ENCODE measurements at places on chromosomes 6 and 20.

DNA sequence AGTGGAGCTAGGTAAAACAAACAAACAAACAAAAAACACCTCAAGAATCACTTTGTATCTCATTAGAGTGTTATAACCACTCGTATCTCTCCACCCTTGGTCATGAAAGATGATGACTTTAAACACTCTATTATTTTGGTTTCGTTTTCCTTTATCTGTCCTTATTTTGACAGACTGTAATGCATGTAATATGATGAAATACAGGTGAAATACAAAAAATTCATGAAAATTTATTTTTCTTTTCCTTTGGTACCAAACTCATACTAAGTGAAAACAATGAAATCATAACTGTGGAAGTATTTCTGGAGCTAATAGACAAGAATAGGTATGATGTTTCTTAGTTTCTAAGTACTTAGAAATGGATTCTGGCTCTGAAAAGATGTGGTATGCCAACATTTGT is 4.1 kb downstream of the OR12D2 start:
- DNase-seq: no peak

DNA sequence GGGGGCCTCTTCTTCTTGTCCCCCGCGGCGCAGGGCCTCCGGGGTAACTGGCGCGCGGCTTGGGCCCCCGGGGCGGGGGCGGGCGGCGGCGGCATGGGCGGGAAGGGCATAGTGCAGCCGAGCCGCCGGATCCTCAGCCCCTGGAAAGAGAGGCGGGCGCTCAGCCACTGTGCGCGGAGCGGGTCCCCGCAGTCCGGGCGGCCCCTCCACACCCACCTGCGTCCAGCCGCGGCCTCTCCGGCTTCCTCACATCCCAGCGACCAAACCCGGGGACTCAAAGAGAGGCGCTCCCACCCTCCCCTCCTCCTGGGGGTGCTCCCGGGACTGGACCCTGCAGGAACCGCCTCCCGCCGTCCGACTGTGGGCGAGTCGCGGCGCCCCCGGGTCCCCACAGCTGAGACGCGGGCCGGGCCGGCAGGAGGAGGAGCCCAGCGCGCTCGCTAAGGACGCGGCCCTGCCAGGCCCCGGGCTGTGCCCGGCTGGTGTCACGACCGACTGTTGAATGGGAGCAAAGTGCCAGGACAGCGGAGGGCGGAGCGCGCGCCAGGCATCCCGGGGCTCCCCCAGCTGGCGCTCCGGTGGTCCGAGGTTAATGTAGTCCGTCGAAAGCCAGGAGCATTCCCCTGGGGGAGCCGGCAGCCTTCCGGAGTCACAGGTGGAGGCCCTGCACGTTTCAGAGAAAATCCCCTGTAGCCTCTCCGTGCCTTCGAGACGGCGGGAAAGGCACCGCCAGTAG is at the start of gene PRR18:
Gene PRR18, minus strand, starts transcription at position 360 of the 736 bp plus-strand sequence. Its CDS starts 250 bp downstream, at position 110.
- DNase-seq: no peak

DNA sequence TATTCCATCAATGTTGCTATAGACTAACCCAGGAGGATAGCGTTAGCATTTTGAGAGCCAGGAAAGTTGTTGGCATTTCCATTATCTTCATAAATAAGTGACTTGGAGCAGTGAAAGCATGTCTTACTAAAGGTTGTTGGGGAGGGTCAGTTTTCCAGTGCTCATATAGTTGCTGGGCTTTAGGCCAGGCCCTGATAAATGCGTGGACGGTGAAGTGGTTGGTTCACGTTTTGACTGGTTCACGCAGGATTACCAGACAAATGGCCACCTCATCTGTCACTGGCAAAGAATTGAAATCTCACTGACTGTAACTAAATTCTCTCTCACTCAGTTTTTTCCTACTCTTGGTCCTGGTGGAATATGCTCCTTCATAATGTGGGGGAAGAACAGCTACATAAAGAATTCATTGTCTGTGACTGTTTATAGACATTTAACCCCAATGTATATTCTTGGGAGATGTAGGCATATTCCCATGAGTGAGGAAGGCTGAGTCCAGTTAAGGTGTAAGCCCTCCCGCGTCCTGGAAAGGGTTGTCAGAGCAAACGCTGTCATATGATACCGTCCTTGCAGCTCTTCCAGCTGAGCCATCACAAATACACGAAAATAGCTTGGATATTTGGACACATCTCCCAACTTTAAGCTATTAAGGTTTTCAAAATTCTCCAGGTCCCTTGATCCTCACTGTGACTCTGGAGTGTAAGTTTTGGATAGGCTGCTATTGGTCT is 27.8 kb downstream of the LRRC1 start:
- DNase-seq: no peak

GRCh38 chr6:37788259-37788658 is 31.3 kb upstream of the ZFAND3 start:
- no peak for DNase-seq

DNA sequence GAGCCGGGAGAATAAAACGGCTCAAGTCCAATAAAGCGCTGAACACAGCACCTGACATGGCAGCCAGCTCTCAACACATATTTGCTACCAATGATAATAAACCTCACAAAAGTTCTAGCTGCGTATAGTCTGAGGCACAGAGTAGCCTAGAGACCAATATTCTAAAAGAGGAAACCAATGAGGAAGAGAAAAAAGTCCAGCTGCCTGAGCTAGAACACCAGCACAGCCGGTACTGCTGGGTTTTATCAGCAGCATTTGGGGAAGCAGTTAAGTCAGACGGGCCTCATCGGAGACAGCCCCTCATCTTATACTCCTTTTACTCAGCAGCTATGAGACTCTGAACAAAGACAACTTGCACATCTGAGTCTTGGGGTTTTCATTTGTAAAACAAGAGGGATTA is 2.4 kb upstream of the RTF2 start:
- no peak for DNase-seq

GRCh38 chr6:159301810-159302593 is 132.8 kb downstream of the FNDC1 start:
- no peak for DNase-seq

- DNase-seq: no peak
These were observed 129.2 kb downstream of the FYN start for GRCh38 chr6:111743862-111744692.

GRCh38 chr6:2870046-2870636 is 28.5 kb upstream of the SERPINB1 start:
- no peak for DNase-seq

GRCh38 chr6:15322781-15323536 is 77.1 kb downstream of the JARID2 start:
- no peak for DNase-seq

DNA sequence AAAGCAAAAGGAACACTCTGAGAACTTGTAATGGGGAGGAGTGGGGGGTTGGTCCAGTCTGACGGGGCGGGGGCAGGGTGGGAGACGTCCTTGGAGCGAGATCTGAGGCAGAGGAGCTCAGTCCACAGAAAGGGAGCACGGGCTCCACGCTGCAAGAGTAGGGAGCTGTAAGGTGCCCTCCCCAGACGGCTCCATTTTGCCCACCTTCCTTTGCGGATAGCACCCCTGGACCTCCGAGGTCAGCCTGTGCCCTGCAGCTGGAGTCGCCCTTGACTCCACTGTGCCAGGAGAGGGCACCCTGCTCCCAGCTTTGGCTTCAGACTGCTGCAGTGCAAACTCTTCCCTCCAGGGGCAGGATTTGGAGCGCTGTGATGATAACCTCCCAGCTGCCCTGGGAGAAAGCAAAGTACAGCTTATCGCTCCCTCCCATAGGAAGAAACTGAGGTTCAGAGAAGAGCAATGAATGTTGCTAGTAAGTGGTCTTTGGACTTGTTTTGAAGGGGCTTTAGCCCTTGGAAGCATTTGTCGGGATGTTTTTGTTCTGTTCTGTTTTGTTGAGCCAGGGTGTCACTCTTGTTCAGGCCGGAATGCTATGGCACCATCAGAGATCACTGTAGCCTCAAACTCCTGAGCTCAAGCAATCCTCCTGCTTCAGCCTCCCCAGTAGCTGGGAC is 9.5 kb upstream of the AHCY start:
- peak; percentile 79 for DNase-seq

- DNase-seq: no peak
These were observed 30.4 kb downstream of the C6orf89 start for GRCh38 chr6:36916126-36916525.

- DNase-seq: no peak
These were observed 47.1 kb downstream of the SCAND1 start for GRCh38 chr20:35907017-35907701.

- no peak for DNase-seq
These were observed 25.4 kb upstream of the EXOC2 start for GRCh38 chr6:718345-718744.

- DNase-seq: no peak
These were observed 195.0 kb downstream of the CD83 start for GRCh38 chr6:14312587-14312986.

DNA sequence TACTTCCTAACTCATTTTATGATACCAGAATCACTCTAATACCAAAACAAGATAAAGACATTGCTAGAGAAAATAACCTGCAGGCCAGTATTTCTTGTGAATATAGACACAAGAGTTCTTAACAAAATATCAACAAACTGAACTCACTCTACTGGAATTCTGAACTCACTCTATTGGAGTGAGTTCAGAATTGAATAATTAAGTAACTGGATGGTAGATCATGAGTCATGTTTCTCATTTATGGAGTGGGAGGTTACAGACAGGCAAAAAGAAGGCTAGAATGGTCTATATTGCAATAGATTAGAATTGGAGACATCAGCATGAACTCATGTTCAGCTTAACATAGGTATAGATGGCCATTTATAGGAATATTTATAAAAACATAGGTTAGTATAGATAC is 26.6 kb upstream of the C6orf58 start:
- no peak for DNase-seq

- no peak for DNase-seq
These were observed 581.6 kb upstream of the FLRT3 start for GRCh38 chr20:14918976-14919375.

GRCh38 chr6:76418560-76419223 is 346.2 kb upstream of the IMPG1 start:
- no peak for DNase-seq

GRCh38 chr20:41800040-41800439 is 181.9 kb upstream of the CHD6 start:
- DNase-seq: no peak

- no peak for DNase-seq
These were observed 124.0 kb upstream of the B3GAT2 start for GRCh38 chr6:71080826-71081225.

DNA sequence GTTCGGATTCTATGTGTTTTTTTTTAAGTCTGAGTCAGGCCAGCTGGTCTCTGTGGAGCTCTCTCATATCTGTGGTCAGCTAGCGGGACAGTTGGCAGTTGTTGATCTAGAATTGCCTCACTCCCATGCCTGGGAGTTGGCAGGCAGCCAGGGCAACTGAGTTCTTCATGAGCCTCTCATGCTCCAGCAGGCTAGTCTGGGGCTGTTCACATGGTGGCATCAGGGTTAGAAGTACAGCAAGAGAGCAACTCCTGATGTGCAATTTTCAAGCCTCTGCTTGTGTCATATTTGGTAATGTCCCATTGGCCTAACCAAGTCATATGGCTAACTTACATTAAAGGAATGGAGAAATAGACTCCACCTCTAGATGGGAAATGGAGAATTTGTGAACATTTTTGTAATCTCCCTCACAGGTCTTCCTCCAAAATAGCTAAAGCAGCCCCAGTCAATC is 6.7 kb upstream of the IFT52 start:
- no peak for DNase-seq

DNA sequence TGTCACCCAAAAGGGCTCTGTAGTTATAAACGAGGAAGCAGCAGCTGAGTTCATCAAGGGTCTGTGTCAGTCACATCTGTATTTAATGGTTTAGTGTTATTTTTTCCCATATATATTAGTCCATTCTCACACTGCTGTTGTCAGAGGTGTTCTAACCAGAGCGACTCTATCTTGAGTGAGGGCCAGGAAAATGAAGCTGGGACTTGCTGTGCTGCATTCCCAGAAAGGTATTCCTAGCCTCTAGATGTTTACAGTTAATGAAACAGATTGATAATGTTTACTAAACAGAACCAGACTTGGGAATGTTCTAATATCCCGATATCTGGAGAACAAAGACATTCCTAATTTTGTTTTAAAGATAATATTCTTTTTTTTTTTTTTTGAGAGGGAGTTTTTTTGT is 48.0 kb upstream of the SEC63 start:
- DNase-seq: no peak

GRCh38 chr6:45607798-45608197 is 230.1 kb upstream of the SUPT3H start:
- no peak for DNase-seq

DNA sequence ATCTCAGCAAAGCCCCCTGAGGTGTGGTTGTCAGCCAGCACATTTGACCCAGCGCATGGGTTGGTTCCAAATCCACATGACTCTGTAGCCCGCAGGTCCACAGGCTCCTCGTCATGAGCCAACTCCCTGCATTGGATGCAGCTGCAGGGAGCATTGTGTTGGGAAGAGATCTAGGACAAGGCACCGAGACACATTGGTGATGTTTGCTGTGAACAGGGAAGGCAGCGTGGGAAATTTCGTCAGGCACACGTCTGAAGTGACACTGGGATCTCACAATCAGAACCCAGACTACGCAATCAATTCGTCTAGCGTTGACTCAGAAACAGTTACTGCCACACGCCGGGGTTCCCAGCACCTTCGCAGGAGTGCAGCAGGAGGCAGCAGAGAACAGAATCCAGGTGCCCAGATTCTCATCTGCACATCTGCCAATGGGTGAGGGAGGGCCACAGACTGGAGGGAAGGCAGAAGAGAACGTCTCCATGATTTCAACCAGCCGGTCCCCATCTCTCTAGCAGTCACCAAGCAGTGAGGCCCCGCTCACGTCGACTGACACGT is 177.0 kb downstream of the TTLL2 start:
- no peak for DNase-seq

DNA sequence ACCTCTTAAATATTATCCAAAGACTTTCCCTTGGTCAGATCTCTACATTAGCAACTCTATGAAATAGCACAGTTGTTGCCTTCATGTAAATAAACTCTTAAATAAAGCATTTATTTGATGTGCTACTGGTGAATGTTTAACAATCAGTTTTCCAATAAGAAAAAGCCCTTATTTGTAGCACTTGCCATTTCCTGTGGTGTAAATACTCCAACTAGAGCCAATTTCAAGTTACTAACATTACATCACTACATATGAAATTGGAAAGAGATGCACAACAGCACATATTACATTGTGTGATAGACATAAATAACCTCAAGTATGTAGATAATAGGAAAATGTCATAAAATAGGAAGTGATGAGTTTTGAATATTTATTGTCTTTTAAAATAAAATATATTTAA is 5.0 kb upstream of the MYB start:
- no peak for DNase-seq

- no peak for DNase-seq
These were observed 15.7 kb downstream of the PLAGL2 start for GRCh38 chr20:32191873-32192272.

GRCh38 chr6:139308286-139308916 is 16.6 kb upstream of the TXLNB start:
- DNase-seq: no peak

DNA sequence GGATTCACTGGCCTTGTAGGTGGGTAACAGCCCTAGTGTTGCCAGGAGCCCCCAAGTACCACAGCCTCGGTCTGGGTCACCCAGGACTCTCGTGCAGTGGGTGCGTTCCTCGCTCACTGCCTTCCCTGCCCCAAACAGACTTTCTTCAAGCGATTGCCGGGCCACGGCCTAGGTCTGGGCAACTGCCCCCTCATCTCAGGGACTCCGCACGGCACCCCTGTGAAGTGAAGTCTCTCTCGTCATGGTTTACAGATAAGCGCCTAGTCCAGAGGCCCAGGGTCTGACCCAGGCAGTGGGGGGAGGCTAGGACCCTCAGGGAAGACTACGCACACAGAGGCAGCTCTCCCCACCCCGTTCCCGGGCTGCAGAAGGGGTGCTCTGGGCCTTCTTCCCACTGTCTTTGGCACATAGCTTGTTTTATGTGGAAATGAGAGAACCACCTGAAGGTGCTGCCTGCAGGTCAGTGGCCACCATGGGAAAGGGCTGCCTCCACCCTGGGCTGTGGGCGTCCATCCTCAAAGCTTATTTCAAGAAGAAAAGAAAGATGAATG is 220.8 kb downstream of the ERMARD start:
- no peak for DNase-seq
